ENCODE measurements at places on chromosomes 12 and 14.

GRCh38 chr12:76422154-76422542 is 73.9 kb upstream of the BBS10 start:
- no peak for DNase-seq

DNA sequence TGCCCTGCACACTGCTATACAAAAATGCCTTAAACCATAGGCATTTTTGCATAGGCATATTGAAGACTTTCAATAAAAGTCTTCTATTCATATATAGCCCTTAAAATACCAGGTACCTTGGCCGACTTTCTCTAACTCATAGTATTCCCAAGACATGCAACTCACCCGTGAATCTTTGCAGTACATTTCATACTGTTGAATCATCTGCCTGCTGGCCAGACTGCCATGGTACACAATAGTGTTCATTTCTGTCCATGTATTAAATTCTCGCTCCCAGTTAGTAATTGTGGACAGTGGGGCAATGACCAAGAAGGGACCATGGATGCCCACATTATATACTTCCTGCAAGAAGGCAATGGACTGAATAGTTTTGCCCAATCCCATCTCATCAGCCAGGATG is 24.3 kb upstream of the SUPT16H start:
- peak; percentile 62 for DNase-seq

GRCh38 chr12:91620992-91621391 is 438.4 kb upstream of the DCN start:
- no peak for DNase-seq

- DNase-seq = no peak
Observed at GRCh38 chr14:74863274-74863673, 12.7 kb downstream of the PROX2 start.

GRCh38 chr12:53869500-53869899 is 69.1 kb upstream of the HOXC13 start:
- peak; percentile 63 for DNase-seq

DNA sequence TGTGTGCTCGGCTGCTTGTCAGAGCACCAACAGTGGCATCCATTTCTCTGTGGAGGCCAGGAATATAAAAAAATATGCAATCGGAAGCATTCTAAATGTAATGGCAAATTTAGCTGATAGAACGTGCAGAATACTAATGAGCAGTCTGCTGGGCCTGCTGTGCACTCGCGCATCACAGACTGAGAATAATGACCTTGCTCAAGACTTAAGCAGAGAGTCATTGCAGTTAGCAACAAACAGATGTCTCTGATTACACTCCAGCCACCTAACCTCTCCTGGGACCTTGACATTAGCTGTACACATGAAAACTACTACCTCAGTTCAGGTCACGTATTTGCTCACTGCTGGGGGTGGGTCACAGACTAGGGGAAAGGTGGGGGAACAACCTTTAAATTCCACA is 269.2 kb upstream of the DAAM1 start:
- no peak for DNase-seq

- peak; percentile 44 for DNase-seq
Observed at GRCh38 chr14:31206536-31207286, 882 bp downstream of the HECTD1 start.

DNA sequence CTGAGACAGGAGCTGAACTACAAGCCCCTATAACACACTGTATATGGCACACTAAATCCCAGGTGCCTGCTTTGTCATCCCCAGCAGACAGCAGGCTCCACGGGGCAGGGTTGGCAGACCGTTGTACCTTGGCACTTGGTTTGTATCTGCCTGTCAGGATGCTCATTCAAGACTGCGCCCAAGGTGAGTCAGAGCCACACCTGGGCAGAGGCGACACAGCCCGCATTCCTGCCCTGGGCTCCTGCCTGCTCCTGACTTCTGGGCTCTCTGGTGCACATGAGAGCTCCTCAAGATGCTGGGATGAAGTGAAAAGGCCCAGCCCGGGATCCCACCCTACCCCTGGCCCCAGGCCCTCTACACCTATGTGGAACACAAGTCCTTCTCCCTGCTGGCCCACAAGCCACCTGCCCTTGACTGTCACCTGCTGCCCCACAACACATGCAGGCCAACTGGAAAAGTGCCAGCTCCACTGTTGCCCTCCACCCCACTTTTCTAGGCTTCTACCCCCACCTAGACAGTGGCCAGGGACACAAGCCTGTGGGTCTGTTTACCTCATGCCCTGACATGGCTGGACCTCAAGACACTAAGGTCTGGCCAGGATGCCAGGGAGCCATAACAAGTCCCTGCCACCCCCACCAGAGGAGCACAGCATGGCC is 30.8 kb upstream of the PNMA1 start:
- DNase-seq = peak; percentile 69

GRCh38 chr14:53888535-53889386 is 67.9 kb downstream of the BMP4 start:
- no peak for DNase-seq

GRCh38 chr12:14612898-14613445 is 45.3 kb upstream of the PLBD1 start:
- no peak for DNase-seq

DNA sequence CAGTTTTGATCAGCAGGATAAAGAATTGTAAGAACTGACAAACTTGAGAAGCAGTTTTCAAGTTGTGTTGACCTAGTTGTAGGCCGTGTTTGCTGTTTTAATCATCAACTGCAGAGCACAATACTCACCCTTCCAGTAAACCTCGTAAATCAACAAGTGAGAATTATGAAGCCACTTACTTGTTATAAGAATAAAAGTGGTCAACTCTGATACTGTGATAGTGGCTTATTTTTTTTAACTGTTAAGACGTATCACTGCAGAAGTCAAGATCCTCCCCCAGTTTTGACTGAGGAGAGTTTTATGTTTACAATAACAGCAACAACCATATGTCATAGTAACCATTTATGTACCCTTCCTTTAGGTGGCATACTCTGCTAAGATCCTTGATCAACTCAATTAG is 100.8 kb upstream of the DACT1 start:
- DNase-seq = no peak

GRCh38 chr12:92139634-92140150 is 6.0 kb downstream of the BTG1 start:
- DNase-seq = peak; percentile 56

- DNase-seq = peak; percentile 33
Observed at GRCh38 chr12:70258605-70259403, 15.6 kb downstream of the CNOT2 start.

- DNase-seq = no peak
Observed at GRCh38 chr12:39440101-39440500, 2.8 kb downstream of the KIF21A start.

All from MCF 10A (cell line).